ENCODE measurements at places on chromosomes 11 and 22. TPM values are rescaled to one million over a fixed set of nuclear protein-coding genes. Genes with fewer than 3 reads are reported as not detected.
A peak's percentile ranks its signal among the peaks of the same experiment; 100 is the strongest.

GRCh38 chr22:38347181-38347943, 30.1 kb upstream of the CSNK1E start:
- no peak for DNase-seq

DNA sequence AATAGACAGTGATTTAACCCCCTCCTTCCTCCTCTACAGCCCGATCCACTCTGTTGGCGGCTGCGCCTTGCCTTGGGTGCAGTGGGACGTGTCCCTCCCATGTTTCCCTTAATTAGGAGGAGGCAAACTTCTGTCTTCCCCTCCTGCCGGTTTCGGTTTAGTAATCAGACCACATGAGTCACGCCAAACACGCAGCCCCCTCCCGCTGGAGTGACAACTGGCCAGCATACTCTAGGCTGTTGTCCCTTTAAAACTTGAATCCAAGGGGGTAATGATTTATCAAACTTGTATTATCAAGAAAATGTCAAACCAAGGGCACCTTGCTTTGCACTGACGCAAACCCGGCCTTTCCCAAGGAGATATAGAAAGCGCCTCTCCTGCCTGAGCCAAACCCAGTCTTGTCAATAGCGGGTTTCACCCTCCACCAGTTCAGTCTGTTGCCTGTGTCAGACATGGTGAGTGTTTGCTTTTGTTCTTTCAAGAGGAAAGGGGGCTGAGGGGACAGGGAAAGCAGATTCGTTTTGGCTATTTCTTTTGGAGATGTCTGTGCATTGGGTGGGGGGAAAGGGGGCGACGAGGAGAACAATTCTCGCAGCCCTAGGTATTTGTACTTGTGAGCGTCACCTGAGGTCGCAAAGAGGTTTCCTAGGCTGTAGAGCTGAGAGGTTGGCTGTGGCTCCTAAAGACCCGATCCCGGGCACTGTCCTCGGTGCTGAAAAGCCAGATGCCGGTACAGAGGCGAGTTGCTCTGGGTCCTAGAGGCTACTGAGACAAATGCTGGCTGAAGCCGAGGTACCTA, at the start of gene SLC6A5:
Gene SLC6A5 (plus strand): TSS at position 388 of the 799 bp plus-strand sequence. CDS start 65 bp downstream, at position 453.
- peak; percentile 11 for DNase-seq

- DNase-seq, result peak; percentile 70
These were observed 11.2 kb downstream of the LARGE1 start for GRCh38 chr22:33909075-33909458.

The TYR gene
- polyA plus RNA-seq, result not detected

DNA sequence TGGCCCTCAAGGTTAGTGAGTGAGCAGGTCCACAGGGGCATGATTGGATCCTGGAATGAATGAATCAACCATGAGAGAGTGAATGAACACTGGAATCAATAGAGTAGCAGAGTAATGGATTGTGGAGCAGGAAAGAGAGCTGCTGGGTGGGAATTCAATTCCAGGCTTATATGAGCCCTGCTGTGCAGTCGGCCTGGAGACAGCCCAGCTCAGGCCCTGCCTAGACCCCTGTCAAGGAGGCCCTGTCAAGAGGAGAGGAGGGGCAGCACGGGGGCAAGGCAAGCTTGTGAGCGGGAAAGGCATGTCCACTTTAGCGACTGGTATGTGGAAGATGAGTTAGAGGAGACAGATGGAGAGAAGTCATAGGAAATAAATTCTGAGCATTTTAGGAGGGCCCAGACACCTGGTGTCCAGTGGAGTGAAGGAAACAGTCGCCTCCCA, 1.3 kb upstream of the FOLR1 start:
- no peak for DNase-seq

The TSSK2 gene
- polyA plus RNA-seq, result not detected

DNA sequence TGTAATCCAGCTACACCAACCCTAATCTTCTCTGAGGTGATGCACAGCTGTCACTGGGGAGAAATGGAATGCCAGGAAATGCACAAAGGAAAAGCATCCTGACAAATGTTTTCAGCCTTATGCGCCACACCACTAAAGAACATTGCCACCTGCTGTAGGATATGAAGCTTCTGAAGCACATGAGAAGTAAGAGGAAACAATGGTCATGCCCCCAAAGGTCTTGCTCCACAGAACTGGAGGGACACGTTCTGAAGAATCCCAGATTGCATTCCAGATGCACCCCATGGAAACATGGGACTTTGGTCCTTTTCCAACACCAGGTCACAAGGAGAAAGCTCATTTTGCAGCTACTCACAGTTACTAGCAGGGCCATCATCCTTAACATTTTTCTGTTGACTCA, 48.7 kb upstream of the ZBED5 start:
- peak; percentile 44 for DNase-seq

- DNase-seq, result peak; percentile 79
These were observed 578.0 kb downstream of the INSC start for GRCh38 chr11:15692739-15693138.

DNA sequence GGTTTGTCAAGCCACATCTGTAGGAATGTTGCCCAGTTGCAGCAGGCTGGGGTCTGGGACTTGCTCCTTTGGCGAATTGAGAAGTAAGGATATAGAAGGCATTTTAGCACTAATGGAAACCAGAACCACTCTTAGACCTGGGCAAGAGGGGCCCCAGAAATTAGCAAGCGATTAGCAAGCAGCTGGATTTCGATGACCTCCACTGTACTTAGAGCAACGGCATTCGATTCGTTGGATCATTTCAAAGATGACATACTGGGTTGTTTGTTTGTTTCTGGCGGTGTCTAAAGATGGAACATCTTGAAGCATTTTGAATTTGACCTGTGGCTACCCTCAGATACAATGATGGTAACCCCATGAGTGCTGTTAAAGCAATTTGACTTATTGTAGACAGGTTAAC, 1.2 kb upstream of the CDPF1 start:
- DNase-seq, result no peak

DNA sequence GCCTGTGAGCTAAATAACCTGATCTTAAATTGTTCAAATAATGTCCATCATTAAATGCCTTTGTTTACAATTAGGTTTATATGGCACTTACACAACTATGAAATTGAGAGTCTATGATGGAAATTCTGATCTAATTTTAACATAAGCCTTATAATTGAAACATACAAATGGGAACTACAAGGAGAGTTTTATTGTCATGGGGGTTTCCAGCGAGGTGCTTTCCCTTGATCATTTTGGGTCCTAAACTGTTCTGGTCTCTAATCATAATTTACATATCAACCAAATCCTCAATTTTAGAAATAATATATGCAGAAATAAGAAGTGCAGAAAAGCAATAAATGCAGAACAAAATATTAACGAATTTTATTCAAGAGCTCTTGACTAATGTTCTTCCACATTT, 44.9 kb downstream of the RRAS2 start:
- no peak for DNase-seq

GRCh38 chr11:73372375-73372993, 3.7 kb upstream of the RELT start:
- DNase-seq, result no peak

The PIK3C2A gene
- polyA plus RNA-seq, result 45.4 TPM

The ACCS gene
- 13.7 TPM for polyA plus RNA-seq

DNA sequence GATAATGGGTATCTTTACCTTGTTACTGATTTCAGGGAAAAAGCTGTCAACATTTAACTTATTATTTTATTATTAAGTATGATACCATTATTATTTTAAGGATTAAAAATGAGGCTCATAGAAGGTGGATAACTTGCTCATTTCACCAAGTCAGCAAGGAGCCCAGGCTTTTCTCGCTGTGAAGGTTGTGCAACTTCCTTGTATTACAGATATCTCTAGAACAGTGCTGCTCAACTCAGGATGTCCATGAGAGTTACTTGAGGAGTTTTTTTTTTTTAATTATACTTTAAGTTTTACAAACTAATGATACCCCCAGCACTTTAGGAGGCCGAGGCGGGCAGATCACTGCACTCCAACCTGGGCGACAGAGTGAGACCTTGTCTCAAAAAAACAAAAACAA, 98.2 kb downstream of the INSC start:
- no peak for DNase-seq

The RPS13 gene
- 1,064 TPM for polyA plus RNA-seq

The FERMT3 gene
- 1.9 TPM for polyA plus RNA-seq

GRCh38 chr22:18966748-18967147, 30.7 kb upstream of the PRODH start:
- no peak for DNase-seq

The TP53I11 gene
- 53.2 TPM for polyA plus RNA-seq

GRCh38 chr22:26479792-26480610, 3.6 kb downstream of the HPS4 start:
- DNase-seq, result no peak

GRCh38 chr11:120952461-120953434, 71.2 kb upstream of the TBCEL start:
- peak; percentile 71 for DNase-seq

GRCh38 chr11:75760710-75761493, 7.7 kb upstream of the DGAT2 start:
- peak; percentile 59 for DNase-seq

DNA sequence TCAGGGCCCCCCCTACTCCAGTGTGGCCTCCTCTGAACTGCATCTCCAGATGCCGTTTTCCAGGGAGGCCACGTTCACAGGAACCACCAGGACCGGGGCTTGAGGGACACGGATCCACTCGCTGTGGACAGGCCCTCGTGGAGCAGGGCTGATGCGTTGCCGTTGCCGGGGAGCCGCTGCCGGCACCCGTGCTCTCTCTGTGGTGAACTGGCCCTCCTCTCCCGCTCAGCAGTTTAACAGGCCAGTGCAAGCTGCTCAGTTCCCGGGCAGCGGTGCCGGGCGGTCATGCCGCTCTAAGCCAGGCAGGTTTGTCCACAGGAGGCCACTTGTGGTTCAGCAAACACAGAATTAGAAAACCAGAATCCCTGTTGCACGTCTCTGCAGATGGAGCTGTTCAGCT, 301.6 kb downstream of the TBC1D22A start:
- no peak for DNase-seq

GRCh38 chr11:16040151-16040550, 316.2 kb downstream of the SOX6 start:
- DNase-seq, result no peak

GRCh38 chr11:91296629-91297028, 928.0 kb upstream of the FAT3 start:
- peak; percentile 83 for DNase-seq

- no peak for DNase-seq
These were observed 167.3 kb downstream of the NTM start for GRCh38 chr11:131537748-131538147.

DNA sequence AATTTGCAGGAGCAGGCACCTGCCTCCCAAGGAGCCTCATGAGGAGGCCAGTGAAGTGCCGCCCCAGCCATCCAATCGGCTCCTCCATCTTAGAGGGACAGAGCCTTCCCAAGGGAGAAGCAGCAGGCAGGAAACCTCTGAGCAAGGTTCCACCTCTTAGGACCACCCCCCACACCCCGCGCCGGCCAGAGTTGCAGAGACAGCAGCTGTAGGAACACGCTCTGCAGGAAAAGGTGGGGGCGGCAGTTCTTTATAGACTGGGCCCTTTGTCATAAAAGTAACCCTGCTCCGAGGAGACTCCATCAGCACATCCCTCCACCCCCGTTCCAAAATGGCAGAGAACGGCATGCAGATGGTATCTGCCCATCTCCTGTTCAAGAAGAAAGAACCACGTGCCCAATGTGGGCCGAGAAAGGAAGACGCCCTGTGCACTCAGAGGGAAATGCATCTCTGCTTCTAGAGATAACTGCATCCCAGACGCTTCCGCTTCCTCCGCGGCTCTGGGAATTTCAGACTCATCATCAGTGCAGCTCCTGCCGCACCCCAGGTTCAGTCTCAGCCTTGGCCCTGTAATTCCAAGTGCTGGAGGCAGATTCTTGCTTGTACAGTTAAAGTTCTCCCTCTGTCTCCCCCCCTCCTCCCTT, 98.5 kb downstream of the SPATA19 start:
- DNase-seq, result no peak

DNA sequence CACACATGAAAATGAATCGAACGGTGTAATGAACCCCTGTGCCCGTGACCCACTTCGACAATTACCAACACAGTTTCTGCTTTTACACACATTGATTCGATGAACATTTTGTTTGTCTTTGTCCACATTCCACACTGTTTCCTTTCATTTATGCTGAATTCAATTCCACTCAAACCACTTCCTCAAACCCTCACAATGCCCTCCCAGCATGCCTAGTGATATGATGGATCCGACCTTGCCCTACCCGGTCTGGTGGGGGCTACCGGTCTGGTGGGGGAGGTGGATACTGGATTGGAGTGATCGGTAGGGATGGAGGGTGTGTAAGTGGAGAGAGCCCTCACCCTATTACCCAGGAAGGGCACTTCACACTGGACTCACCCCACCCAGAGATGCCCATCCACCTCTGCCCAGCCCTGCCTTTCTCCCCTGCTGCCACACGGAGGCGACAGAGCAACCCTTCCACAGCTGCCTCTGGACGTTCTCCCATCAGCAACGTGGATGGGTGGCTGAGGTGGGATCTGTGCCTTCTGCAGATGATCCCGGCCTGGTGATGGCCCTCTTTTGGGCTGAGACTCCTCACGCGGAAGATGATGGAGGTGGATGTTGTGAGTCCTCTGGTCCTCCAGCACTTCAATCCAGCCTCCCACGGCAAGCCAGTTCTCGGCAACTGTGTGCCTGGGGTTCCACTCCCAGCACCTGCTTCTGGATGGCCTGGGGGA, 33.0 kb upstream of the P2RY2 start:
- peak; percentile 28 for DNase-seq

The SLC37A2 gene
- 2.2 TPM for polyA plus RNA-seq

GRCh38 chr11:35337136-35337913, 82.0 kb downstream of the SLC1A2 start:
- DNase-seq, result peak; percentile 99

GRCh38 chr22:36935694-36936093, 22.3 kb downstream of the CSF2RB start:
- no peak for DNase-seq

The OR51B4 gene
- not detected for polyA plus RNA-seq

The PGA3 gene
- polyA plus RNA-seq, result 0.35 TPM

- no peak for DNase-seq
These were observed 14.0 kb downstream of the ZDHHC24 start for GRCh38 chr11:66531841-66532240.

The PLAAT5 gene
- polyA plus RNA-seq, result 0.16 TPM

- DNase-seq, result no peak
These were observed 35.3 kb downstream of the MED15 start for GRCh38 chr22:20542736-20543135.

The RNF215 gene
- 5.3 TPM for polyA plus RNA-seq

The SMTNL1 gene
- polyA plus RNA-seq, result not detected

- no peak for DNase-seq
These were observed 38.8 kb downstream of the PGR start for GRCh38 chr11:101090679-101091270.

The PGA5 gene
- 1.3 TPM for polyA plus RNA-seq

The ROBO4 gene
- polyA plus RNA-seq, result 0.45 TPM

DNA sequence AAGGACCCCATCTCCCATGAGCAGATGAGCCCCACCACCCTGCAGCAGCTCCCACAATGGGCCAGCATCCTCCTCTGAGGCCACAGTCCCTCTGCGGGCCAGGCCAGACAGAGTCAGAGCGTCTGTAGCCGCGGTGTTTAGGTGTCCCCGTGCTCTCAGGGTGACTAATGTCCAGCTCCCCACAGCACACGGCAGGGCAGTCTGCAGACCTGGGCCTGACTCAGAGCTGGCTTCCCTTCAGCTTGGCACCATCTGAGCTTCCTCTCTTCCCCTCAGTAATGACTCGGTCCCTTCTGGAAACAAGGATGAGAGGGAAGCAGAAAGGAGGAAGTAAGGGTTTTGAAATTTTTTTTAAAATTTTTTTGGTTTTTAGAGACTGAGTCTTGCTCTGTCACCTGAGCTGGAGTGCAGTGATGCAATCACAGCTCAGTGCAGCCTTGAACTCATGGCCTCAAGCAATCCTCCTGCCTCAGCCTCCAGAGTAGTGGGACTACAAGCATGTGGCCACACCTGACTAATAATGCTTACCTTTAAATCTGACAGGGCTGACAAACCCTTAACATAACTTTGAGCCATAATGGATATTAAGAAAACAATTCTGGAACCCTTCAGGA, 28.5 kb downstream of the LRRC74B start:
- DNase-seq, result peak; percentile 83

- DNase-seq, result no peak
These were observed 39.6 kb downstream of the GRAMD4 start for GRCh38 chr22:46659791-46660186.
